ENCODE measurements at places on chromosomes 5 and 9.
A peak's percentile ranks its signal among the peaks of the same experiment; 100 is the strongest.

GRCh38 chr9:38234479-38235170 is 157.9 kb upstream of the ALDH1B1 start:
- DNase-seq = no peak

DNA sequence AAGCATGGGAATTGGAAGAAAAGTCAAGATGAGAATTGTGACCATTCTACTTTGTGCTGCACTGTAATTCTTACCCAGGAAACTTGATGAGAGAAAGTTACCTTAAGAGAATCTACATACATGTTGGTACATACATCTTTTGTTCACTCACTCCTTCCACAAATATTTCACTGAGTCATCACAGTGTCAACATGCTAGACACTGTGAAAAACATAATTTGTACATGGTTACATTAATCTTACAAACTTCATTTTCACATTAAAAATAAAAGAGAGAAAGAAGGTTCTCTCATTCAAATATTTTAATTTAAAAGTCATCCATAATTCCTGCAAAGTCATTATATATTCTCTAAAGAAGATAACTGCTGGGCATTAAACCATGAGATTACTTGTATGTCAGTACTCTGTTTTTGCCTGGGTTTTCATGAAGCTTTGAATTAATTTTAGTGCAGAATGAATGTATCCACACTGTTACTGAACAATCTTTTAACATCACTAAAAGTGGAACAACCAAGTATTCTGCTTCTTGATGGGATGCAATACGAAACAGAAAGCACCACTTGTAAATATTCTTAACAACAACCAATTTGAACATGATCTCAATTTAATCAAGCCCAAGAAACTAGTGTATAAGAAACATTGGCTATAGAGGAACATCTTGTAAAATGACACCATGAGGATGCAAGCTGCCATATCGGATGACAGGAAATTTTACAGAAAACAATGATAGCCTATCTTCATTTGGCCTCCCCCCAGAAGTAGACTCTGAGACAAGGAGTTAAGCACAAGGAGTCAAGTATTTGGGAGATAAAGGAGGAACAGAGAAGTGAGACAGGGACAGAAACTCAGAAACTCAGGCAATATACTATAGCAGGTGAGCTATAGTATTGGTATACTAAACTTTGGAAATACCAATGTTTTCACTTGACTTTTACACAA is 28.4 kb downstream of the ERP44 start:
- no peak for DNase-seq

DNA sequence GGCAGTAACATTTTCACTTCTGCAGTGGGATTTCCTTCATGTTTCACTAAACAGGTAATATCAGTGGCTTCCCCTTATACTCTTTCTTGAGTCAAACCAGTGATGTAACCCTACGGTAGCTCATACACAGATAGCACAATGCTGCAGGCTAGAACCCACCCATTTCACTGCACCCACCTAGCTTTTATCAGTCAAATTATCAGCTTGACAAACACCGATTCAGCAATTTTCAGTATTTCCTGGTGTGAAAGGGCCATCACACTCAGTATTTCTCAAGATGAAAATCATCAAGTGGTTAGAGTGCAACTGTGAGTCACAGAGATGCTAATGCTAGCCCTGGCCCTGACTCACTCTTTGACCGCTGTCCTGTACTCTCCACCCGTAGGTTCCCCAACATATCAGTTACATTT is 242.3 kb upstream of the PTGER4 start:
- DNase-seq = peak; percentile 37

DNA sequence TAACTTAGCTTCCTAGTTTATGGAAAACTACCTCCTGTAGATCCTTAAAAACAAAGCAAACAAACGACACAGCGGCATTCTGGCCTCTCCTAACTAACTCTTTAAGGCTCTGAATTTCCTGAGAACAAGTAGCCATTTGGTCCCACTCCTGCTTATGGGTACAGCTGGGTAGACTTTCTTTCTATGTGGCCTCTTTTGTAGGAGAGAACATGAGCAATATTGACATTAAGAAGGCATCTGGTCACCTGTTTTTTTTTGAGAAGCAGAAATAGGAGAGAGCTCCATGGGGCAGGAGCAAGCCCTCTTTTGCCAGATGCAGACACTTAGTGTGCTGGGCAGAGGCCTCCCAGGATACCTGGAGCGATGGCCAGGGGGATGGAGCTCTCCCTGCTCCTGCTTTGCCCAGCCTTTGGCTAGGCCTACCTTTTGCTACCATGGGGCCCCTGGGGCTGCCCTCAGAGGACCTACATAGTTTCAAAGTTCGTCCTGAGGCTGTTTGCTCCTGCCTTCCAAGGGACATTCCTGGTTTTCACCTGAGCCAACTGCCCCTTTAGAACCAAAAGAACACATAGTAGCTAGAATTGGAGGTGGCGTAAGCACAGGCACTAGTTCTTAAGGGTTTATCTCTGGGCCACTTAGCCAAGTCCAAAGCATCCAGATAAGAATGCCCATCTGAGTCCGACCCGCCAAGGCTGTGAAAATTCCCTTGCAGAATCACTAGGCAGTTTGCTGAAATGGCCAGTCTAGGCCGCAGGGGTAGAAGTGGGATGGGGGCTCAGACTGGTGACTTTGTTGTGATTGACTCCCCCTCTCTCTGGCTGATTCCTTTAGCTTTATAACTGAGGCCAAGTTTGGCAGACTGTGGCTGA is 2.4 kb upstream of the STC2 start:
- DNase-seq = no peak

GRCh38 chr5:106675687-106676086 is 995.0 kb downstream of the EFNA5 start:
- no peak for DNase-seq

- no peak for DNase-seq
Measured at GRCh38 chr9:127430415-127430814, 6.2 kb downstream of the ZNF79 start.

DNA sequence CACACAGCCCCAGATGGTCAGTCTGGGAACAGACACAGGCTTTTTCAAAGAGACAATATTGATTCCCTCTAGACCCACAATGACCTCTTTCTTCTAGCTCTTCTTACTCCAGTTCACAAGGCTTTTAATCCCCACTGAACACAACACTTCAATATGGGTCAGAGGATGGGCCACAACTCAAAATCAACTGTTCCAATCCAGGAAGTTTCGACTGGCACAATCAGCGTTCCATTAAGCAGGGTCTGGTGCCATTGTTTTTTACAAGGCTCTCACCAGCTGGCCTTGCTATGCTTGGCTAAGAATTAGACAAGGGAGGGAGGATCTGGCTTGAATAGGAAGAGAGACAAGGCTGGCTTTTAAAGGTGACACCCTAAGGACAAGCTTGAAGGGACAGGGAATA is 199.4 kb upstream of the SLC24A2 start:
- no peak for DNase-seq

- no peak for DNase-seq
Measured at GRCh38 chr5:150117945-150118560, 31.7 kb upstream of the CSF1R start.

DNA sequence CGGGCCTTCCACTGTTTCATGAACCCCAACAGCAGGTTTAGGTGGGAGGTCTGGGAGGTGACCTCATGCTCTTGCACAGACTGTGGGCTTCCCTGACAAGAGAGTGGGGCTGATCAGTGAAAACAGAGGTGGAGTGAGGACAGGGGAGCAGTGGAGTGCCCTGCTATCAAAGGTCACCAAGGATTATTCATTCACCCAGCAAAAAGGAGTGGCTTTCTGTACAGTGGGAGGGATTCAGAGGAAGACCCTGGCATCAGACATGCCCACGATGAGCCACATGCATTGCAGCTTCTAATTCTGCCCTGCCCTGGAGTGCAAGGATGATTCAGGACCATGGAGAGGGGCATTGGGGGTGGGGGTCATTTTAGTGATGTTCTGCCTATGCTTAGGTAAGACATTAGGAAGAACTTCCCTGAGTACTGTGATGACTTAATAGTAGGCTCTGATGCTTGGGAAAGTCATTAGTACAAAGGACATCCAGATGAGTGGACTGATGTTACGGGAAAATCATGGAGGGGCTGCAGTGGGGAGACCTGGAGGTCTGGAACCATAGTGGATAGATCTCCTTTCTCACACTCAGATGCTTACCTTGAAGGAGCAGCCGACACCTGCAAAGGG is 12.8 kb downstream of the TRAF1 start:
- DNase-seq = peak; percentile 59

GRCh38 chr5:41903382-41903891 is 707 bp upstream of the RIMOC1 start:
- no peak for DNase-seq

DNA sequence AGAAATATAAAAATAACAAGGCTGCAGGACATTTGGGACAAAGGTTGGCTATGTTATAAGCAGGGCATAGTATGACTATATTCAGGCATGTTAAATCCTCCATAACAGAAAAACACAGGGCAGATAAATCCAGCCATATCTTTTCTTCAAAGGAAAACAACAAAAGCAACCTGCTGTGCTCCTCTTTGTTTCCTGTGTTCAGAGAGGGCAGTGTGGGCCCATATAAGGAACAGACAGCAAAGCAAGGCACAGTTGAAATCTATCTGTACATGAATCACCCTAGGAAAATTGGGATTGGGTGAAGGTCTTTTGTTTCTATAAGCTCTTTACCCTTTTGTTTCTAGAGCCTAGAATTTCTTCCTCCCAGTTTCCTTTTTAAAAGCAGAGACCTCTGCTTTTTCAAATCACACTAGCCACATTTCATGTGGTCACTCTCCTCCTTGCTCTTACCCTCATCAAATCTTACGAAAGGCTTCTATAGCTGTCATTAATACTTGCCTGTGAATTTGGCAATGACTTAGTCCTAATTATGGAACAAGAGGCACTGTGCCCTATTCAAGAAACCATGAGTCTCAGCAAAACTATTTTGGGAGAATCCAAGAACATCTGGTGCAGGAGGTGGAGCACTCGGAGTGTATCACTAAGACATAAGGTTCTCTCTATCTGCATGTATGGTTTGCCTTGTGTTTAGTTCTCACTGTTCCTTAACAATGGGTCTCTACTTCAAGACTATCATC is 1.8 kb downstream of the GZMA start:
- DNase-seq = peak; percentile 46

GRCh38 chr9:108469654-108470053 is 386.1 kb downstream of the ACTL7B start:
- DNase-seq = no peak

DNA sequence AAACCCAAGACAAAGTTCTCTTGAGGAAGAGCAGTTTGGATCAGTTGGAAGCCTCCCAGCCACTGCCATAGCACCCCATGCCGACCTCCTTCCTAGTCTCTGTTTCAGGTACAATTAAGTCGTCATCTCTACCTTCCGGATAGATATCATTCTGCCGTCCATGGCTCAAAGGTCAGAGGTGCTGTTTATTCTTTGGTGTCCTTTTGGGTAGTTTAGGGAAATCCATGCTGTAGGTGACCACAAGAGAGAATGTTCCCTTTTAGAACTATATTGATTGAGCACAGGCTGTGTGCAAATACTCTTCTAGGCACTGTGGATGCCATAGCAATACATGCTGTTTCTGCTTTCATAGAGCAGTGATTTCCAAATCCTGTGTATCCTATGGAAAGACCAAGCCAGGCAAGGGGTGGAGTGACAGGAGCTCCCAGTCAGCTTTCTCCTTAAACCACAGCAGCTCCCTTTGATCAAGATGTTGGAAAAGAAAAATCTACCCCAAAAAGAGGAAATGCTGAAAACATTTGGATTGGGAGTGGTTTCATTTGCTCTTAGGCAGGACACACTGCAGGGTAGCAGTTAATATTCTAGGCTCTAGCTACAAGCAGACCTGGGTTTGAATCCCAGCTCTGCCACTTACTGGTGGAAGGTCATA is 127.9 kb downstream of the PALM2AKAP2 start:
- no peak for DNase-seq

Measured in activated CD8-positive, alpha-beta T cell treated with anti-CD3 and anti-CD28 coated beads, Interleukin-2, amount 10 ng/mL, durations not matched to agents 7 days and 5 days (primary cell).